Right ventricle myocardium superior (tissue), 1 donor: ENCODE measurements at places on chromosomes 7 and 10. TPM values are rescaled to one million over a fixed set of nuclear protein-coding genes. Genes with fewer than 3 reads are reported as not detected.

DNA sequence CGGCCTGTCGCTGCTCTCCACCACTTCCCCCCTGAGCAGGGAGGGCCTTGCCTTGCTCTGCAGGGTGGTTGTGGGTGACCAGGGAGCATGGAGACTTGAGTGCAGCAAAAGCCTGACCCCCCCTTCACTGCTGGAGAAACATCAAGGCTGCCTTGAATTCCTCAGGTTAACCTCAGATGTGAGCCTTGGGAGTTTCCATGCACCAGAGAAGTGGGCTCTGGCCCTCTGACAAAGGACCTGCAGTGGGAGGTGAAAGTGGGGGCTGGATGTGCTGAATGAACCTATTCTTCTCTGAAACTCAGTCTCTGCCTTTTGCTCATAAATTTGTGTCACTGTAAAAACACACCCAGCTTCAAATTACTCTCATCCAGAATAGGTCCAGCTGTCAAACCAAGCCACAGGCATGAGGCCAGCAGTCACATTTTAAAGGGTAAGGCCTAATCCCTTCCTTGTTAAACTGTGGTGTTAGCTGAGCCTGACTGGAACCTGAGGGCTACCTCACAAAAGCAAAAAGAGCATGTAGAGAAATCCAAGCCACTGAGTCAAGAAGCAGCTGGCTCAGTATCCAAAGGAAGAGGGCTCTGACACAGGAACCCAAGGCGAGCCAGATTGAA, 356.8 kb downstream of the CCSER2 start:
- no peak for DNase-seq

GRCh38 chr7:143396625-143397556, 11.8 kb downstream of the EPHA1 start:
- DNase-seq: peak; percentile 68

GRCh38 chr7:34845666-34846361, 187.8 kb downstream of the NPSR1 start:
- DNase-seq: no peak

- DNase-seq: no peak
These were observed 7.4 kb downstream of the POLR1F start for GRCh38 chr7:19701471-19701870.

DNA sequence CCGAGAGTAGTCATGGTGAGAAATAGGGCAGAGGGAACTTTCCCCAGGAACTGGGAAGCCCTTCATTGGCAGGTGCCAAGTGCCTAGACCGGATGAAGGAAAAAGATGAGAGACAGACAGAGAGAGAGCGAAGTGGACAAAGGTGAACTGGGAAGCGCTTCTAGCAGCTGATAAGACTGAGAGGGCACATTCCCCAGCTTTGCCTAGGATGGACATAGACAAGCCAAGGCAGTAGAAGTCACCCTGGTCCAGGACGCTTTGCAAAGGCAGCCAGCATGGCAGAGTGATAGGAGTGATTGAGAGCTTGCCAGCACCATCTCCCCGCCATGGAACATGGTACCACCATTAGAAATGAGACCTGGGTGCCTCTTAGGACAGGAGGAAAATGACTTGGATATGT, 372.8 kb upstream of the MGMT start:
- DNase-seq: no peak

DNA sequence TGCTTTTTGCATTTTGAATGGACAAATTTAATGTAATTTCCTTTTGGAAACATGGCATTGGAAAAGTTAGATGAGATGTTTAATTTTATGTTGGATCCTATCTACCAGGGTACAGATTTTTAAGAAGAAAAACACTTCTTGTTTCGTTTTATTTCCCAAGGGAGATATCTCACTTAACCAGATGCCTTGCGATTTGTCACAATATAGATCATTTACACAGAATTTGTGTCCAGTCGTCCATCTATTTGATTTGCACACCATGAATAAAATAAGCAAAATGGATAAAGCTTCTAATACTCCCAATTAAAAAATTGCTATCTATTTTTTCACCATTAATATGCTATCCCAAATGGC, 25.7 kb downstream of the HDAC9 start:
- DNase-seq: no peak

Gene VWA2
- total RNA-seq: 0.08 TPM

Gene IRF5
- total RNA-seq: 1.9 TPM

Gene RTKN2
- total RNA-seq: not detected
